NCI-H1092 (cell line): ENCODE measurements at places on chromosomes 7 and 10.

GRCh38 chr7:138066954-138067394, 9.3 kb upstream of the AKR1D1 start:
- no peak for DNase-seq

DNA sequence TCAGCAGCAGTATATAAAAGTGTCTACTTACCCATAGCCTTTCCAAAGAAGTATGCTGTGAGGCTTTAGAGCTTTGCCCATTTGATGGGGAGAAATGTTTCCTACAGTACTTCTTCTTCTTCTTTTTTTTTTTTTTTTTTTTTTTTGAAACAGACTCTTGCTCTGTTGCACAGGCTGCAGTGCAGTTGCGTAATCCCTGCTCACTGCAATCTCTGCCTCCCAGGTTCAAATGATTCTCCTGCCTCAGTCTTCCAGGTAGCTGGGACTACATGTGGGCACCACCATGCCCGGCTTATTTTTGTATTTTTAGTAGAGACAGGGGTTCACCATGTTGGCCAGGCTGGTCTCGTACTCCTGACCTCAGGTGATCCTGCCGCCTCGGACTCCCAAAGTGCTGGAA, 101.7 kb upstream of the TMEM26 start:
- no peak for DNase-seq

DNA sequence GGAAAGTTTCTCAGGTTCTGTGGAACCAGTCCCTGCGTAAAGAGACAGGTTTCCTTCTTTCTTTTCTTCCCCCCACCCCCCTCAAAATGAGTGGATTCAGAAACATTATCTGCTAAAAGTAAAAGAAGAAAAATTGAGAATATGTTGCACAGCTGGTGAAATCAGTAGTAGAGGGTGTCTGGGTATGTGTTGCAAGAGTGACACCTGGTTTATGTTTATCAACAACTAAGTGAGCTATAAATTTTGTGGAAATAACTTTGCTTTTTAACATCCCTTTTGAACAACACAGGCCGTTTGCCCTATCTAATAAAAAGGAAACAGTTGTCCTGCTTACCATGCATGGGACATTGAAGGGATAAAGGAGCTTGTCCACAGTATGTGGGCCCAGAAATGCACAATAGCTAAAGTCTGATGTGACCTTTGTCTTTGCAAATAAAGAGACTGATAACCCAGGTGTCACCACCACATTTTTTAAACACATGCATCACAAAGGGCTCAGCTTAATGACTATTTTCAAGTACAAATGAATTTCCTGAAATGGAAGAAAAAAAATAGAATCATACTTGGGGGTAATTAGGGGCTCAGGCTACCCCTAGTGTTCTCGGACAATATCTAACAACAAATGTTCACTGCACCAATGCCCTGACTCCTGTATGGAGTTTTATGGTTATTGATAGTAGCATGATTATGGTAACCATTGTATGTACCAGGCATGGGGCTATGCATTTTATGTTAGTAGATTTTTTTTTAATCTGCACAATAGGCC, 221.7 kb upstream of the TCF7L2 start:
- no peak for DNase-seq

DNA sequence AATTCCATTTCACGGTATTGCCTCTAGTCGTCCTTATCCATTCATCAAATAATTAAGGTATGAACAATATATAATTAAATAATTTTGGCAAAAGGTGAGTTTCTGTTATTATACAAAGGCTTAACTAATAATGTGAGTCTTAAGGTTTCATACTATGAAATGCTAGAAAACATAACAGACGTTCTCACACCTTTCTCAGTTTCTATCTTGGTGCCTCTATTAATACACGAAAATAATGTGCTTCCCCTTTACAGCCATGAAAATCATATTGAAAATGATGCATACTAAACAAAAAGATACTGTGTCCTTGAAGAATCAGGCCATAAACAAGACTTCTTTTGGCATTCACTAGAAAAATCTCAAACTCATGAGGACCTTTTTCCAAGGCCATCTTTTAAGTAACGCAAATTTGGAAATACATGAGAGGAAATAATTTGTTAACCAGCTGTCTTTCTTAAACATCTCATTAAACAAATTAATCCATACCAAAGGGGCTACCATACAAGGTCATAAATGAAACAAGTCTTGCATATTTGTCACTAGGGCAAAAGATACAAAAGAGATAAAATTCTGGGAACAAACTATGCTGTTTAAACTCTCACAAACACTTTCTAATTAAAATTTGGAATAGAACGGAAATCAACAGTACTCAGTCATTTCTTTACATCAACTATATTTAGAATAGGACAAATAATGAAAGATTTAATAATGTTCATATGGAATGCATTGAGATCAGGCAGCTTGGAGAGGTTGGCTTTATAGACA, 53.9 kb upstream of the CAV2 start:
- no peak for DNase-seq

- no peak for DNase-seq
Observed at GRCh38 chr7:24705461-24705954, 51.8 kb downstream of the GSDME start.

DNA sequence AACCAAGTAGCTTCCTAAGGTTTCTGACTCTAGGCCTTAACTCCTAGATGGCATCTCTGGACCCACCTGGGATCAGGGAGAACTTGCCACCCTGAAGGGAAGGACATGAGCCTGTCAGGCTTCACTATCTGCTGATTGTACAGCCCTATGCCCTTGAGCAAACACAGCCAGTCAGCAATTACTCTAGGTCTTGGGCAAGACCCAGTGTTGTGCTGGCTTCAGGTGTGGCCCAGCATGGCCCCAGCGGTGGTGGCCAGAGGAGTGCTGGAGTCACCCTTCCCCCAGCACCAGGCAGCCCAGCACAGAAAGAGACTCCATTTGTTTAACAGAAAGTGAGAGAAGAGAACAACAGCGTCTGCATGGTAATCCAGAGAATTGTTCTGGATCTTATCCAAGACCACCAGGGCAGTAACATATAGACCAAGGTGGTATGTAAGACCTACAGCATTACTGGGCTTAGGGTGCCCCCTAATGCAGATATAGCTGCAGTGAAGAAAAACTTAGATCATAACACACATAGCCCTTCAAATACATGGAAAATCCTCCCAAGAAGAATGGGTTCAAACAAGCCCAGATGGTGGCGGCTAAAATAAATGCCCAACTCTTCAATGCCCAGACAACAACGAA, 207.7 kb downstream of the MAGI2 start:
- DNase-seq: no peak

DNA sequence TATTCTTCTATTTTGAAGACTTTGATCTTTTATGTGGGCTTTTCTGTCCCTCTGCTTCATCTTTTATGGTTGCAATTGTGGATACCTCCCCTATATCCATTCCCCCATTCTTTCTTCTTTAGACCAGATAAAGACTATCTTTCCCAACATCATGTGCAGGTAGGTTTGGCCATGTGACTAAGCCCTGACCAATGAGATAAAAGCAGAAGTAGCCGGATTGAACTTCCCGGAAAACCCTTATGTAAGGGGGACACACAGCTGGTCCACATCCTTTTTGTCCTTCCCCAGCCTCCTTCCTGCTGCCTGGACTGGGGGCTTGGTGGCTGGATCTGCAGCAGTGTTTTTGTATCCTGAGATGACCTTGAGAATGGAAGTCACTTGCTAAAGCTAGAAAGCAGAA, 33.5 kb upstream of the EXOC6 start:
- no peak for DNase-seq

- DNase-seq: no peak
Observed at GRCh38 chr7:69859342-69859741, 261.1 kb downstream of the AUTS2 start.

- peak; percentile 22 for DNase-seq
Observed at GRCh38 chr10:124742413-124743190, 1.6 kb downstream of the FAM53B start.

- no peak for DNase-seq
Observed at GRCh38 chr7:70778585-70778984, 353.4 kb upstream of the GALNT17 start.

- no peak for DNase-seq
Observed at GRCh38 chr7:80942261-80943041, 23.6 kb upstream of the SEMA3C start.

DNA sequence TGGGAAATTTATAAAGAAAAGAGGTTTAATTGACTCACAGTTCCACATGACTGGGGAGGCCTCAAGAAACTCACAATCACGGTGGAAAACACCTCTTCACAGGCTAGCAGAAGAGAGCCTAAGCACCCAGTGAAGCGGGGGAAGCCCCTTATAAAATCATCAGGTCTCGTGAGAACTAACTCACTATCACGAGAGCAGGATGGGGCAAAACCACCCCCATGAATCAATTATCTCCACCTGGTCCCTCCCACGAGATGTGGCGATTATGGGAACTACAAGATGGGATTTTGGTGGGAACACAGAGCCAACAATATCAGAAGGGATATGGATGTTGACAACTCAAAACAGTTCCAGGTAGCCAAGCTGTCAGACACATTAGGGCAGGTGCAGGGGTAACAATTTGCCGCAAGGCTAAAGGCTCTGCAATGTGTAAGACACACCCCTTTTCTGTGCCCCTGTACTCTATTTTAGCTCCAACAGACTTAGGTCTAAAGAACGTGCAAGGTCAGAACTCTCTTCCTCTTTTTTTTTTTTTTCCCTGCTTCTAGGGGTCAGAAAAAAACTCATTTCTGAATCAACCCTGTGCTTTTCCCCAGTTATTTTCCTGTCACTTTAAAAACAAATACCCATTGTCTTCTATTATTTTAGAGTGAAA, 30.7 kb upstream of the RBM20 start:
- DNase-seq: no peak

DNA sequence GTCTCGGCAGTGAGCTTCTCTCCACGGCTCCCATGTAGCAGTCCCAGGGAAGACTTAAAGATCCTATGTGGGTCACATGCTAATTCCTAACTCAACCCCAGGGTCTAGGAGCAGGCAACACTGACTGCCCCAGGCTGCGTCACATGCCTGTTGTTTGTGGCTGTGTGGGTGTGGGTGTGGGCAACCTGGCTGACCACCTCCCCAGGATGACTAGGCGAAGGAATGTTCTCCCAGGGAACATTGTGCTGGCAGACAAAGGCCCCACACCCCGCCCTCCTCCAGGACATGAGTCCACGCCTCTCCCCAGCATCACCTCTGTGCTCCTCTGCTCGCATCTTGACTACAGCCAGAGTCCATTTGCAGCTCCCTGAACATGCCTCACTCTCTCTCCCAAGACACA, 30.3 kb downstream of the SLC29A3 start:
- DNase-seq: no peak

DNA sequence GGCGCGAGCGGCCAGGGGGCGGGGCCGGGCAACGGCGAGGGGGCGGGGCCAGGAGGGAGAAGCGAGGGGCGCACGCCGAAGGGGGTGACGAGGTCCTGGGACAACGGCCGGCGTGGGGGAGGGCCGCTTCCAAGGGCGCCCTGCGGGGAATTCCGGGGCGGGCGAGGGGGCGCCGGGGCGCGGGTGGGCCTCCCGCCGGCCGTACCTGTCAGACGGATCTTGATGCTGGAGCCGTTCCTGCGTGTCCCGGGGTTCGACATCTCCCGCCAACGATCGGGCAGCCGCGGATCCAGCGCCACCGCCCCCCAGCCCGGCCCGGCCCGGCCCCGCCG, 421 bp downstream of the SMURF1 start:
- DNase-seq: no peak

- no peak for DNase-seq
Observed at GRCh38 chr7:148746135-148746534, 47.4 kb downstream of the CUL1 start.

GRCh38 chr7:139341776-139342226, 664 bp downstream of the FMC1 start:
- no peak for DNase-seq

- no peak for DNase-seq
Observed at GRCh38 chr10:122244001-122244975, 26.8 kb upstream of the BTBD16 start.

DNA sequence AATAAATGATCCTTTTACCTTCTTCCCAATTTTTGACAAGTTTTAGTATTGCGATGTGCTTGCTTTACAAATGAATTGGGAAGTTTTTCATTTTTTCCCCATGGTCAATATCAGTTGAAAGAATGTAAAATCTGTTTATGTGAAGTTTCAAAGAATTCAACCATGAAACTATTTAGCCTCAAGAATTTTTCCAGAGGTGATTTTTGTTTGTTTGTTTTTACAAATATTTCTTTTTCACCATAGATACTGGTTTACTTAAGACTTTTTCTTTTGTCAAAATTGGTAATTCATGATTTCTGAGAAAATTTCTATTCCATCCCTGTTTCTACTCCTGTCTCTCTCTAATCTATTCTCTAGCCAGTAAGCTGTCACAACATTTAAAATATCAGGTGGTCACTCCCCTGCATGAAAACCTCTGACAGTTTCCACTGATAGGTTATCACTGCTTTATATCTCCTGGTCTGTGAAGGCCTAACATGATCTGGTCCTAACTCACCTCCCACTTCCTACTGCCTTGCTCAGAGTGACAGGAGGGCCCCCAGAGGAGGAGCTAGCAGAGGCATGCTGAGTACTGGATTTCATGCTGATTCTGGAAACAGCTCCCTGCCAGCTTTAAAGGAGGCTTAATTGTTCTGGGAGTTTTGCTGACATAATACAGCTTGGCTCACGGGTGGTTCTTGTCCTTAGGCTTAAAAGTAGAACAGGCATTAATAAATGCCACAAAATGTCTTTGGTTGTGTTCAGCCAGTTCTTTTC, 7.6 kb upstream of the ARMS2 start:
- DNase-seq: no peak

DNA sequence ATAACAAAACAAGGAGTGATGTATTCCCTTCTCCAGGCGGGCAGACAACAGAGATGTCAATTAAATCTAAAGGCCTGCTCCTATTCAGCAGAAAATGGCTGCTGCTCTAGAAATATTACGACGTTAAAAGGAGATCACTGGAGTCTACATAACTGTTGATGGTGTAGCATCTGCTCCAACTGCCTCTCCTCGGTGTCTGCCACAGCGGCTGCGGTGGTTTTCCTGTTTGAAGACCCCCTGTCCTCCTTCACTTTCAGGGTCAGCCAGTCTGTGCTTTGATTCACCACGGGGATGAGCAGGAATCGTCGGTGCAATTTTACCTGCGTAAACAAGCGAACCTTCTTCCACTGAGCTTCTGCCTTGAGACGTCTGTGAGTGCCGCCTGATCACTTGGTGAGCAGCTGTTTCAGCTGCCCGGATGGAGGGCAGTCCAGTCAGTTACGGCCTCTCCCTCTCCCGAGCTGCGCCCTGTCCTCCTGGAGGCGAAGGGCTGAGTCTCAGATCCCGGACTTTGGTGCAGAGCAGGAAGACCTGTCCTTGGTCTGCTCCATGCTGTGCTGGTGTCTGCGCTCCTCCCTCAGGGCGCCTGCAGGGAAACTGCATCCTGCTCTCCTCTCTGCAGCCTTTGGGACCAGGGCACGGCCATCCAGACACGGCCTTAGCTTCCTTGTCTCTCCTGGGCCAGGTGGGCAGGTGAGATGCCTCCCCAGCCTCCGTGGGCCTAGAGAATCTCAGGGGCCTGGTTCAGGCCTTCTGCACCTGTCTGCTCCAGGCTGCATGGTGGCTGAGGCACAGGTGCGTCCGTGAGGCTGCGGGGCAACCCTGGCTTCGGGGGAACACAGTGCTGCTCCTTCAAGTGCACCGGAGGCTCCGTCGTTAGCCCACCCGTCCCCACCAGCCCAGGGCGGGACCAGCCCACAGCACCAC, 326.6 kb downstream of the ADARB2 start:
- DNase-seq: no peak

GRCh38 chr10:21825345-21825744, 178.2 kb downstream of the DNAJC1 start:
- DNase-seq: no peak

GRCh38 chr7:53218730-53219504, 183.5 kb downstream of the POM121L12 start:
- DNase-seq: no peak

GRCh38 chr7:553636-554111, 34.0 kb upstream of the PDGFA start:
- no peak for DNase-seq

- DNase-seq: no peak
Observed at GRCh38 chr7:132940084-132940483, 141.8 kb downstream of the CHCHD3 start.
